ENCODE measurements at places on chromosomes 6 and 20. TPM values are rescaled to one million over a fixed set of nuclear protein-coding genes. Genes with fewer than 3 reads are reported as not detected.

DNA sequence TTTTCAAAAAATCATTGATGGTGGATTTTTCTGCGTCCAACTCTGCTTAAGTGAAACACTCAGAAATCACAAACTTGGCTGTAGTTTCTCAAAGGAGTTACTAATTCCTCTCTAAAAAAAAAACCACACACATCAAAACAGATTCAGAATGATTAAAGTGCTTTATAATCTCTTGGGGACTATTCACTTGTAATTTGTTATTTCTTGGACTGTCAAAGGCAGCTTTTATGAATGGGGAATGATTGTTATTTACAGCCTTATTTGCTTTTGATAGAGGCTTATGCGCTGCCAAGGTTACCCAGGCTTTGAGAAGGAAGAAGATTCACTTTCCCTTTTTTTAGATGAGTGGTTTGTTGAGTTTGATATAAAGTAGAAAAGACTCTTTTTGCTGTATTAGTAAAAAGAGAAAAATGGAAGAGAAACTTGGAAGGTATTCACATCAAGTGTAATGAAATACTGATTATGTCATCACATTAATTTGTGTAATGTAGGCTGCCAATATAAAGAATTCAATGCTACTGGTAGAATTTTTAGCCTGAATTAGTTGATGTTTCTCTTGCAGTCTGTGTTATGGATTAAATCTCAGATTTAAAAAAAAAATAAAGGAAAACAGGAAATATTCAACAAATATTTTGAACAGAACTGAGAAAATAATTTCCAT is 381.0 kb upstream of the SASH1 start:
- no peak overlapping the region for H3K27ac ChIP-seq
- no peak for DNase-seq
- H3K4me1 ChIP-seq, result no peaks in the 10 kb centered on the region
- no peak overlapping the region for H3K4me3 ChIP-seq
- no peaks in the 10 kb centered on the region for H3K27me3 ChIP-seq

FOXC1 gene
- 6.4 TPM for polyA plus RNA-seq

- no peak overlapping the region for H3K4me3 ChIP-seq
- no peaks in the 10 kb centered on the region for H3K36me3 ChIP-seq
- no peaks in the 10 kb centered on the region for H3K27me3 ChIP-seq
- no peak overlapping the region for H3K27ac ChIP-seq
These were observed 166.8 kb downstream of the SAMD5 start for GRCh38 chr6:147675281-147675680.

FBXO9 gene
- polyA plus RNA-seq, result 63.5 TPM

GRCh38 chr6:38644951-38645350 is 5.2 kb upstream of the BTBD9 start:
- H3K4me3 ChIP-seq, result no peak overlapping the region
- H3K4me1 ChIP-seq, result peaks cover 7% of the 10 kb centered on the region
- H3K36me3 ChIP-seq, result no peaks in the 10 kb centered on the region
- H3K27ac ChIP-seq, result no peak overlapping the region
- no peaks in the 10 kb centered on the region for H3K27me3 ChIP-seq
- DNase-seq, result no peak

GRCh38 chr6:90645634-90646033 is 58.8 kb upstream of the MAP3K7 start:
- no peak overlapping the region for H3K4me3 ChIP-seq
- no peaks in the 10 kb centered on the region for H3K4me1 ChIP-seq
- H3K27ac ChIP-seq, result no peak overlapping the region
- no peak for DNase-seq
- H3K27me3 ChIP-seq, result no peaks in the 10 kb centered on the region
- no peaks in the 10 kb centered on the region for H3K36me3 ChIP-seq

- no peaks in the 10 kb centered on the region for H3K27me3 ChIP-seq
- DNase-seq, result no peak
- no peaks in the 10 kb centered on the region for H3K36me3 ChIP-seq
These were observed 622.3 kb downstream of the PTPRT start for GRCh38 chr20:42567409-42567808.

- peaks cover 1% of the 10 kb centered on the region for H3K27me3 ChIP-seq
- no peak overlapping the region for H3K27ac ChIP-seq
- H3K36me3 ChIP-seq, result no peaks in the 10 kb centered on the region
- H3K4me1 ChIP-seq, result no peaks in the 10 kb centered on the region
- H3K4me3 ChIP-seq, result no peak overlapping the region
These were observed 269.0 kb downstream of the UST start for GRCh38 chr6:149015535-149016525.
